Activated CD4-positive, alpha-beta T cell treated with anti-CD3 and anti-CD28 coated beads, Interleukin-2, amount 10 ng/mL, durations not matched to agents 24 days and 14 days (primary cell): ENCODE measurements at places on chromosomes 5 and 9. TPM values are rescaled to one million over a fixed set of nuclear protein-coding genes. Genes with fewer than 3 reads are reported as not detected.

DNA sequence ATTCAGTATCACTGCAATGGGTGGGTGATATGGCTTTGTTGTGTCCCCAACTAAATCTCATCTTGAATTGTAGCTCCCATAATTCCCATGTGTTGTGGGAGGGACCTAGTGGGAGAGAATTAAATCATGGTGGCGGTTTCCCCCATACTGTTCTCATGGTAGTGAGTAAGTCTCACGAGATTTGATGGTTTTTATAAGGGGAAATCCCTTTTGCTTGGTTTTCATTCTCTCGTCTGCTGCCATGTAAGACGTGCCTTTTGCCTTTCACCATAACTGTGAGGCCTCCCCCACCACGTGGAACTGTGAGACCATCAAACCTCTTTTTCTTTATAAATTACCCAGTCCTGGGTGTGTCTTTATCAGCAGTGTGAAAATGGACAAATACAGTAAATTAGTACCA is 9.5 kb upstream of the NANS start:
- H3K36me3 ChIP-seq: peaks cover 33% of the 10 kb centered on the region
- peaks cover 37% of the 10 kb centered on the region for H3K4me1 ChIP-seq
- DNase-seq: no peak
- no peaks in the 10 kb centered on the region for H3K27me3 ChIP-seq
- H3K4me3 ChIP-seq: peak overlapping the region; percentile 87

- DNase-seq: peak; percentile 89
- peaks cover 3% of the 10 kb centered on the region for H3K4me1 ChIP-seq
- peaks cover 35% of the 10 kb centered on the region for H3K27me3 ChIP-seq
- no peaks in the 10 kb centered on the region for H3K36me3 ChIP-seq
- H3K4me3 ChIP-seq: no peak overlapping the region
- H3K27ac ChIP-seq: no peak overlapping the region
Observed at GRCh38 chr5:6820851-6821479, 107.7 kb downstream of the TENT4A start.

GRCh38 chr9:84773022-84773421 is 103.5 kb downstream of the NTRK2 start:
- H3K4me1 ChIP-seq: peaks cover 1% of the 10 kb centered on the region
- no peak overlapping the region for H3K27ac ChIP-seq
- H3K36me3 ChIP-seq: no peaks in the 10 kb centered on the region
- H3K27me3 ChIP-seq: peaks cover 9% of the 10 kb centered on the region

- no peak overlapping the region for H3K4me3 ChIP-seq
- no peak for DNase-seq
- H3K27ac ChIP-seq: no peak overlapping the region
- no peaks in the 10 kb centered on the region for H3K36me3 ChIP-seq
Observed at GRCh38 chr5:149854866-149855265, 89.7 kb downstream of the PDE6A start.

- H3K27me3 ChIP-seq: peaks cover 18% of the 10 kb centered on the region
- no peak overlapping the region for H3K27ac ChIP-seq
- DNase-seq: peak; percentile 86
Observed at GRCh38 chr9:78369639-78370219, 72.8 kb downstream of the PSAT1 start.

GRCh38 chr9:131475956-131476776 is 26.6 kb upstream of the POMT1 start:
- no peak for DNase-seq
- no peak overlapping the region for H3K4me3 ChIP-seq
- no peak overlapping the region for H3K27ac ChIP-seq
- no peaks in the 10 kb centered on the region for H3K27me3 ChIP-seq
- H3K36me3 ChIP-seq: peaks cover 51% of the 10 kb centered on the region
- H3K4me1 ChIP-seq: peaks cover 2% of the 10 kb centered on the region

WDR31 gene
- total RNA-seq: 2.2 and 2.7 TPM in 2 replicates
